Stimulated activated CD8-positive, alpha-beta memory T cell treated with anti-CD3 and anti-CD28 coated beads, Interleukin-4, amount 100 ng/mL, for 48 hours (primary cell): ENCODE measurements at places on chromosomes 6 and 20.

GRCh38 chr20:18138639-18139583 lies 1.2 kb downstream of the KAT14 start:
- DNase-seq: no peak

GRCh38 chr6:42279966-42280629 lies 62.4 kb upstream of the MRPS10 start:
- no peak for DNase-seq

DNA sequence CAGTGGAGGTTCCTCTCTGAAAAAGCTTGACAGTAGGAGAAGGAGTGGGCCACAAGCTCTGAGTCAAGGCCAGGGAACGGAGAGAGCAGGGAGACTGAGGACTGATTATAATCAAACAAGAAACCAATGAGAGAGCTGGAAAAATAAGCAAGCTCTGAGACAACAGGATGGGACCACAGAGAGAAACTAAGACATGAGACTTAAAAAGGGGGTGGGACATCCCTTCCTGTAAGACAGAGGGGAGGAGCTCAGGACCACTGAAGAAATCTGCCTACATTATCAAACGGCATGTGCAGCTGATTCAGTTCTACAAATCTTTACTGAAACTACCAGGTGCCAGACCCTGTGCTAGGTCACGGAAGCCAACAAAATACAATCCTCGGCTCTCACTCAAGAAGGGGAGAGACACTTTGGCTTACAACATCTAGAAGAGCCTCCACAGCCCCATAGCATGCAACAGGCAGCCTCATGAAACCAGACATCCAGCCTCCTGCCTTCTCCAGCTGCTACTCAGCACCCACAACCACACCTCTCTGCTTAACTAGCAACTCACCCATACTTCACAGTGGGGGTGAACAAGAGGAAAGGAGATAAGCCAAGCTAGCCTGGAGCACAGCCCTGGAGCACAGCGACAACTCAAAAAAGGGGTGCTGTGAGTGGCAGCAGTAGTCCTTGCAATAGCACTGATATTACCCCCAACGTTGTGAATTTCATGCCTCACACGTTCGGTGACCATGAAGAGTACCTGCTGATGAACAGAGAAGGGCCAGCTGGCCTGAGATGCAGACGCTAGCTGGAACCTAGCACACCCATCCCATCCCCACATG lies 39.1 kb upstream of the ANKRD60 start:
- no peak for DNase-seq

DNA sequence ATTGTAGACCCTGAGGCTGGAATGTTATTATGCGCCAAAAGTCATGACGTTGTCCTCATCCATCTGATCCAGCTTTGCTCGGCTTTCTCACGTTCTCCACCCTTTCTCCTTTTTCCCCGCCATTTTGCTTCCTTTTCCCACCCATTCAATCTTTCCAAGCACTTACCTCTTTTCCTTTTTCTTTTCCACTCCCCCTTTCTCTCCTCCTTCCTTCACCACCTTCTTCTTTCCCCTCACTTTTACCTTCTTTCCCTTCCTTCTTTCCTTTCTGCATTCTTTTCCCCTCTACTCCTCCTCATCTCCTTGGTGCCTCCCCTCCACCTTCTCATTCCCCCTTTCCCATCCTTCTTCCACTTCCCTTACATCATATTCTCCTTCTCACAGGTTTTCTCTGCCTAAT lies 304.8 kb upstream of the TSHZ2 start:
- DNase-seq: no peak

- DNase-seq: no peak
Observed at GRCh38 chr6:131216246-131216645, 81.0 kb downstream of the AKAP7 start.

- no peak for DNase-seq
Observed at GRCh38 chr6:110332281-110332680, 25.9 kb downstream of the METTL24 start.

DNA sequence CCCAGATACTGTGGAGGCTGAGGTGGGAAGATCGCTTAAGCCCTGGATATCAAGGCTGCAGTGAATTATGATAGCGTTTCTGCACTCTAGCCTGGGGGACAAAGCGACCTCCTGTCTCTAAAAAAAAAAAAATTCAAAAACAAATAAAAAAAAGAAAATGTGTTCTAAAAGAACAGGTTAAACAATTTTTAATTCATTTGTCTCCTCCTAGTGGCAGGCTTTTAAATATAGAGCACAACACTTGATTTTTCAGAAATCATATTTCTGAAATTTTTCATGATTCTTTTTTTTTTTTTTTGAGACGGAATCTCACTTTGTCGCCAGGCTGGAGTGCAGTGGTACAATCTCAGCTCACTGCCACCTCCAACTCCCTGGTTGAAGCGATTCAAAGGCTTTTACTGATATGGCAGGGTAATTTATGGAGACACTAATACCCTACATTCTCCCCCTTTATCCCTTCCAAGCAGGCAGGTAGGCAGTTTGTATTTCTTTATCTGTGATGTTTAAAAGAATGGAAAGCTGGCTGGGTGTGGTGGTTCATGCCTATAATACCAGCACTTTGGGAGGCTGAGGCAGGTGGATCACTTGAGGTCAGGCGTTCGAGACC lies 8.7 kb upstream of the GTF3C6 start:
- no peak for DNase-seq

GRCh38 chr6:109795994-109796555 lies 105.0 kb downstream of the FIG4 start:
- no peak for DNase-seq

DNA sequence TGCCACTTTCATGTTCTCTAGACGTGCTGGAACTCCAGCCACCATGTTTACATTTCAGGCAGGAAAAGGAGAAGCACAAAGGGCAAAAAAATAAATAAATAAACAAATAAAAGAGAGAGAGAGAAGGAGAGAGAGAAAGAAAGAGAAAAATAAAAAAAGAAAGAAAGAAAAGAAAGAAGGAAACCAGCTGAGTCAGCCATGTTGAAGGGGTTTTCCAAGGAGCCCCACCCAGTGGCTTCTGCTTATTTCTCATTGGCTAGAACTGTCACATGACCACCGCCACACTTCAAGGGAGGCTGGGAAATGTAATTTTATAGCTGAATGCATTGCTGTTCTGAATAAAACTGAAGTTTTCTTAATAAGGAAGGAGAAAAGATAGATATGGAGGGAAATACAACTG lies 71.1 kb downstream of the BFSP1 start:
- no peak for DNase-seq

DNA sequence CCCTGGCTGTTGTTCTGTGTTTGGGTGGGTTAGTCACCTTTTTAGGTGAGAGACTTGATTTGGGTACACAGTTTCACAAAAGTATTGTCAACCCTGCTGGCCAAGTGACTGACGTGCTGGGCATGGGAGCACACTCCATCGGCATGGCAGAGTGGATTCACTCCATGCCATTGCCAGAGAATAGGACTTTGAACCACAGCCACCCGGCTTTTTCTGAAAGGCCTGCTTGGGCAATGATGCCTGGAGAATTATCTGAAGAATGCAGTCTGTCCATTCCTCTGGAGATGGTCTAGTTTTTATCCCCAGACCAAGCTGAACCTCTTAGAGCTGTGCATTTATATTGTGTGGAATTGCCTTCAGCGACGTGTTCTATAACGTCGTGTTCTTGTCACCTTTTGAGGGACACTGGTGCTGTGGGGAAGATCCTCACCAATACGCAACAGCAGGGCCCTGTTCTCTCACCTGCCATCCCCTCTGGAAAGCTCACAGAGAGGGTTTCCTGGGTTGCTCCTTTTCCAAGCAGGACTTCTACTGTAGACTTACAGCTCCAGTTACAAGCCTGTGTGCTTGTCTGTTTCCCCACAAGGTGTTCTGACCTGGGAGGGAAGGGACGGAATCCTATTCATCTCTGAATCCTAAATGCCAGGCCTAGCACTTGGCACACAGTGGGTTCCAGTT lies 183.4 kb upstream of the AKAP12 start:
- no peak for DNase-seq

DNA sequence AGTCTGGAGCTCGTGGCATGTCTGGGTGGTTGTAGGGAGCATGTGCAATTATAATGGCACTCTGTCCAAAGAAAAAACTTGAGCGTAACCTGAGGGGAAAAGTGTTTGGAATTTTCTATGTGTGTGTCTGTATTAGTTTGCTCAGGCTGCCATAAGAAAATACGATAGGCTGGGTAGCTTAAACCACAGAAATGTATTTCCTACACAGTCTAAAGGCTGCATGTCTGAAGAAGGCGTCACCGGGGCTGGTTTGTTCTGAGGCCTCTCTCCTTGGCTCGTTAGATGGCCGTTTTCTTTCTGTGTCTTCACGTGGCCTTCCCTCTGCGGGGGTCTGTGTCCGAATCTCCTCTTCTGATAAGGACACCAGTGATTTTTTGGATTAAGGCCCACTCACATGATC lies 59.0 kb downstream of the IGF2R start:
- DNase-seq: no peak

- DNase-seq: no peak
Observed at GRCh38 chr6:89655122-89655521, 16.6 kb upstream of the LYRM2 start.

- DNase-seq: no peak
Observed at GRCh38 chr20:51926670-51927305, 124.5 kb upstream of the SALL4 start.

- no peak for DNase-seq
Observed at GRCh38 chr6:166245148-166245547, 63.0 kb downstream of the PRR18 start.

DNA sequence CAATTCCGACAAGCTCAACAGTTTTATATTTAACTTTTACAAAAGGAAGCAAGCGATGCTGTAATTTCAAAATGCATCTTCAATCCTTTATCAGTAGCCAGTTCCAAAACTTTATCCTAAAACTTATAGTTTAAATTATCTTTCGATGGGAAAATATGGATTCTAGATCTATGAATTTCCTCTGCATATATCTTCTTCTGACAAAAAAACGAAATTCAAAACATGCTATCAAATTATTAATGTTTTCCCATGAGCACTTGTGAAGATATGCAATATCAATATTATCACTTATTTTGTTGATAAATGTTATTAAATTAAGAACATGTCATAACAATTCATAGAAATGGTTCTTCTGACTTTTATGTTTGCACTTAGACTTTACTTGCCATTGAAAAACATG lies 2.3 kb downstream of the NCR2 start:
- DNase-seq: no peak

GRCh38 chr6:11462742-11463397 lies 74.7 kb upstream of the TMEM170B start:
- no peak for DNase-seq

- DNase-seq: peak; percentile 81
Observed at GRCh38 chr6:34484899-34485298, 19.0 kb downstream of the PACSIN1 start.

DNA sequence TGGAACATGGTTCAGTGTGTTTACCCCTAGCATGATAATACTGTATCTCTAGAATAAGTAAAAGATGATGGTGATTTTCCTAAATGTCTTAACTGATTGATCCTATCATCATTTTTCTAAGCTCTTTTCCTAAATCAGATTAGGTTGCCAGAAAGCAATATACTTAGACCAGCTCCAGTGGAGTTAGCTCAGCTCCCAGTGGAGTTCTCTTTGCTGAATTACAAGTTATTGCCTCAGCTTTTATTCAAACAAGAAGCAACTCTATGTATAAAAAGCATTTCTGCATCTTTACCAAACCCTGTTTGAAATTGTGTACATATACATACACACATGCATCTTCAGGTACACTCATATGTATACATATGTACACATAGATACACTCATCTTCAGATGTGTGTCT lies 44.9 kb downstream of the SNX9 start:
- no peak for DNase-seq

GRCh38 chr6:5150551-5151075 lies 65.5 kb downstream of the PPP1R3G start:
- no peak for DNase-seq

DNA sequence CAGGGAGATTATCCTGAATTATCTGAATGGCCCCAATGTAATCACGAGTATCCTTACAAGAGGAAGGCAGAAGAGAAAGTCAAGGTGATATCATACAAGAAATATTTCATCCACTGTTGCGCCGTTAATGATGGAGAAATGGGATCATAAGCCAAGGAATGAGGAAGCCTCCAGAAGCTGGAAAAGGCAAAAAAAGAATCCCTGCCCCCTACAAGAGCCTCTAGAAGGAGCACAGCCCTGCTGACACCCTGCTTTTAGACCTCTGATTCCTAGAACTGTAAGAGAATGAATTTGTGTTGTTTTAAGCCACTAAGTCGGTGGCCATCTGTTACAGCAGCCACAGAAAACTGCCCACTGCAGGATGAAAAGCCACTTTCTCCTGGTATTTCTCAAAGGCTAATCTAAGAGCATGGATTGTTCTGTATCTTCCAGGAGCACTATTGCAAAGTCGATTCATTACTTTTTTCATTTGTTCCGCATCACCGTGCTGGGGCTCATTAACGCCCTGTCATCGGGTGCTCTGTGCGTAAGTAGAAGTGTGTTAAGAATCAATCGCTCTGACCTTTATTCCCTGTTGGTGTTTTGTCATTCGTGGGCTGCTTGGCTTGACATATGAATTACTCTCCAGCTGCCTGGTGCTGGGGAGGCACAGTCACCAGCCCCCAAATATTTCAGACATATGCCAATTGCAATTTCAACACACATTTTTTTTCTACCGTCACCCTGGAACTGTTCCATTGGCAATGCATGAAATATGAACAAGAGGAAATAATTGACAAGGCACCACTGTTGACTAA lies 117.0 kb downstream of the PCSK2 start:
- DNase-seq: no peak

- DNase-seq: no peak
Observed at GRCh38 chr6:9408402-9409117, 973.2 kb upstream of the SLC35B3 start.

- DNase-seq: no peak
Observed at GRCh38 chr20:31710423-31711108, 12.1 kb downstream of the BCL2L1 start.

GRCh38 chr20:2122936-2123335 lies 21.3 kb downstream of the STK35 start:
- no peak for DNase-seq

DNA sequence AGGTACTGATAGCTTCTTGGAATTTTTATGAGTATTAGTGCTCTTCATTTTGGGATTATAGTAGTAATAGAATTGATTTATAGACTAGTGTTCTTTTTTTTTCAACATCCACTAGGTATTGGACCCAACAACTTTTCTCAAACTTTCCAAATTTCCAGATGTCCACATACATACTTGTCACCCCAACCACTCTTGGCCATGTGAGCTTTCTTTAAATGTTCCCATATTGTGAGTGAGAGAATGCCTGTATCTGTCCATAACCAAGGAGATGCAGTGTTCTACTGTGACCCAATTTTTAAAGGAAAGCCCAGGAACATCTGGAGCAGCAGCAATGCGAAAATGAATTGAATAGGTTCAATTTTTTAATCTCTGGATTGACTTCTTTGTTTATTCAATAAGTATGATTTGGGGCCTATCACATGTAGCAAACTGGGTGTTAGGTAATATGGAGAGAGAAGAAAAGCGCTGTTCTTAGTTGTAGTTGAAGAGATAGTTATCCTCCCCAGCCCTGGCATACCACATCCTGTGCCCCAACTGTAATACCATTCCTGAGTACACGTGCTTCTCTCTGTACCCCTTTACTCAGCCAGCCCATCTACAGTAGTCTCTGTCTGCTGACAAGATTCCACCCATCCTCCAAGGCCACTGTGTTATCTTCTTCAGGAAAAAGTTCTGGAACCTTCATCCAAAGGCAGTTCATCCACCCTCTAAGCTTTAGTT lies 116.8 kb upstream of the SUPT3H start:
- no peak for DNase-seq

- no peak for DNase-seq
Observed at GRCh38 chr6:163147994-163148393, 266.5 kb upstream of the QKI start.
